ENCODE measurements at places on chromosomes 5 and 9.

DNA sequence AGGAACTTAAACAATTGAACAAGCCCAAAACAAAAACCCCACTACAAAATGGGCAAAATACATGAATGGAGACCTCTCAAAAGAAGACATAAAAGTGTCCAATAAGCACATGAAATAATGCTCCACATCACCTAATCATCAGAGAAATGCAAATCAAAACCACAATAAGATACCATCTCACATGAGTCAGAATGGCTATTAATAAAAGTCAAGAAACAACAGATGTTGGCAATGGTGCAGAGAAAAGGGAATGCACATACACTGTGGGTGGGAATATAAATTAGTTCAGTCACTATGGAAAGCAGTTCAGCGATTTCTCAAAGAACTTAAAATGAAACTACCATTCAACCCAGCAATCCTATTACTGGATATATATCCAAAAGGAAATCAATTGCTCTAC lies 337.4 kb upstream of the GRIA1 start:
- no peak for DNase-seq

DNA sequence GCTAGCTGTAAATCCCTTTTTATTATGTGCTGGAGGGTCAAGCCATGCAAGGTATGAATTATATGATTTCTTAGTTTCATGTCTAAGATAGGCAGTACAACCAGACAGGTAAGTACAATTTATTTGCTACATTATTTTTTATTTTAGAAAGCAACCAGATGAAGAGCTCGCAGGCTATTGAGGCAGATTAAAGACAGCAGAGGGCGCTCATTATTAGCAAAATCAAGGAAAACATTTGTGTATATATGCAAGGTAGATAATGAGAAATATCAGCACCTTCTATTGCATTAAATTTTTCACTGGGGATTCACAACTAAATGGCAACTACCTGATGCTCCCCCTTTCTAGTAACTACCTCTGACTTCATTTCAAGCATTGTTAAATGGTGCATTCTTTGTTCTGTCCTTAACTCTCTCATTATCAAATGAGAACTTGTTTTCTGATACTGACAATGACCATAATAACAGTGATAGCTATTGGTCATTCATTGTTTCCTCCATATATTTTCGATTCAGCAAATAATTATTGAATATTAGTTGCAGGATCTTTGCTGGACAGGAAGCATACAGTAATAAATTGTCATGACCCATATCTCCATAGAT lies 8.6 kb downstream of the SCGB3A2 start:
- DNase-seq: no peak

- DNase-seq: no peak
Observed at GRCh38 chr5:67315082-67315989, 118.7 kb upstream of the CD180 start.

GRCh38 chr9:132384376-132384775 lies 22.3 kb downstream of the TTF1 start:
- DNase-seq: no peak

DNA sequence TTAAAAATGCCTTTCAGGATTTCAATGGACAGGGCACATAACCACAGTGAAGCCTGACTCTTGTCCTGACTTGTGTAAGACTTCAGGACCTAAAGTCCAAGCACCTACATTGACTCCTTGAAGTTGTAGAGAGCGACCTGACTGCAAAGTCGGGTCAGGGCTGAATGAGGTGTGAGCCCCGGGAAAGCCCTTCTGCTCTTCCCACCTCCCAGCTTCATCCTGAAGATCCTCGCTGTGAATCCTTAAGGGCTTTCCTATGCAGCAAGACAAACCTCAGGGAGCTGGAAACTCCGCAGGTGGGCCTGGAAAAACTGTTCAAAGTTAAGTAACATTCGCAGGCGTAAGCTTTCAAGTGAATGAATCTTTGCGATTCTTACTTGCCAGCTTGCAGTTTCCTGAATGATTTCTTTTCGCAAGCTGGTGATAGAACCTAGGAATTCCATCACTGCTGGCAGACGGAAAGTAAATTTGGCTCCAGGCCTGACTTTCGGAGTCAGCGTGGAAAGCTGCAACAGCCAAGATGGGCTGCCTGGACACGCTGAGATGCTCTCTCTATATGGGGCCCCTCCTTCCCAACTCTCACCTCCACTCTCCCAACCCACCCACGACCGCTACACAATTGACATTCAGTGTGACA lies 10.9 kb downstream of the SEMA5A start:
- no peak for DNase-seq

GRCh38 chr5:74141053-74141452 lies 499.5 kb downstream of the ENC1 start:
- no peak for DNase-seq

DNA sequence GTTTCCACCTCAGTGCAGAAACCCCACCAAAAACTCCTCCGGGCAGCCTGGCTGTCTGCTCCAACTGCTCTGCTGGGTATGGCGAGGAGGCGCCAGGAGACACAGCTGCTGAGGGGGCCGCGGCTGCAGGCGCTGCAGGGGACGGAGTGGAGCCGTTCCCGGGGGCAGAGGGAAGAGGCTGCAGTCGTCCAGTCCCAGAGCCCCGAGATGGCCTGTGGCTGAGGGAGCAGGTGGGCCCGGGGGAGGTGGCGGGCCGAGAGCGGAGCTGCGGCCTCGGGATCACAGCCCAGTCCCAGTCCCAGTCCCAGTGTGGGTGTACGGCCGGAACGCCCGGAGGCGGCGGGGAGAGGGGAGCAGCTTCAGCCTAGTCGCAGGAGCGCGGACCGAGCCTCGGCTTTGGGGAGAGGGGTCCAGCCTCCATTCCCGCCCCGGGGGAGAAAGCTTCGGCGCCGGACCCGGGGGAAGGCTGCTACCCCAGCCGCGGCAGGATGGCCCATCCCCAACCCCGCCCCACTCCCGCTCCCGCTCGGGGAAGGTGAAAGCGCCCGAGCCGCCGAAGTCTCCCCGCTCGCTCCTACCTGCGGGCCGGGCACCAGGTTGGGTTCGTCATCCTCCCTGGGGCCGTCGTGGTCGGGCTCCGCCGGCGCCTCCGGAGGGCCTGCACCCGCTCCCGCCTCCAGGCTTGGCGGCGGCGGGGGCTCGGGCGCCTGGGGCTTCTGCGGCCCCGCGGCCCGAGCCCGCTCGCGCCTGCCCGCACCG lies 513 bp downstream of the FAM193B start:
- peak; percentile 48 for DNase-seq

GRCh38 chr9:35027860-35028259 lies 38.3 kb downstream of the DNAJB5 start:
- no peak for DNase-seq

DNA sequence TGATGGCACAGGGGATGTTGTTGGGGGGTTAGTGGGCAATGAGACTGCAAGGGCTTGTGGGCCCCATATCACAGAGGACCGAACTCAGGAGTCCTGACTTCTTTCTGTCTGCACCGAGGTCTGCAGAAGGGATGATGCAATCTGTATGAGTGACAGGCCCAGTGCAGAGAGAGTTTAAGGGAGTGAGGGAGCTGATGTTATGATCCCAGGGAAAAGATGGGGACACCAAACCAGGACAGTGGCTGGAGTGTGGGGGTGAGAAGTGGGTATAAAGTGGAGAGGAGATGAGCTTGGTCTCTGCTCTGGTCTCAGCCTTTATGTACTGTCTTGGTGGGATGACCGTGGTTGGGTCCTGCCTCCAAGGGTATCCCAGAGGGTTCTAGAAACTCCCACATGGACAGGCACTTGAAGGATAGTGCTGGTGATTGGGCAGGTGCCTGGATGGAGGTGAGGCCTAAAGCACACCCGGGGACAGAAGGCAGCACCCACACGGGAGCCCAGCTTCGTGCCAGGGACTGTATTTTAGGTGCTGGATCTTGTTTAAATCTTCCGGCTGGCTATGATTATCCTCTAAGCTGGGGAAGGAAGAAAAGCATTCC lies 21.9 kb downstream of the GSN start:
- DNase-seq: no peak

GRCh38 chr9:119544492-119544891 lies 175.3 kb upstream of the BRINP1 start:
- no peak for DNase-seq

DNA sequence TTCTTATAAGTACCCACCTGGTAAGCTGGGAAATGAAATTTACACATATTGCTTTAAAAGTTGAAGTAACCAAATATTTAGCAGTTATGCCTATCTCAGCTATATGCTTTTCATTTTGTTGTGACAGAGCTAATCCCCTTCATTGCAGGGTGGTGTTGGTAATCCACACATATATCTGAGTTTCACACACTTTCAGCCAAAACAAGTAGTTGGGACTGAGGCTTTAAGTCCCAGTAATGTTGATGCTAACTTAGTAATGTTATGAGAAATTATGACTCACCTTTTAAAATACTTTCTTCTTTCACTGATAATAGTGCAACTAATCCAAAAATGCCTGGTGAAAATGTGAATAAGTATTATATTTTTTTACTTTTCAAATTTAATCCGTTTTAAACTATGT lies 19.2 kb upstream of the RICTOR start:
- DNase-seq: no peak

- no peak for DNase-seq
Observed at GRCh38 chr5:54514291-54514690, 3.3 kb upstream of the SNX18 start.

- no peak for DNase-seq
Observed at GRCh38 chr5:148913985-148914431, 87.6 kb downstream of the ADRB2 start.

DNA sequence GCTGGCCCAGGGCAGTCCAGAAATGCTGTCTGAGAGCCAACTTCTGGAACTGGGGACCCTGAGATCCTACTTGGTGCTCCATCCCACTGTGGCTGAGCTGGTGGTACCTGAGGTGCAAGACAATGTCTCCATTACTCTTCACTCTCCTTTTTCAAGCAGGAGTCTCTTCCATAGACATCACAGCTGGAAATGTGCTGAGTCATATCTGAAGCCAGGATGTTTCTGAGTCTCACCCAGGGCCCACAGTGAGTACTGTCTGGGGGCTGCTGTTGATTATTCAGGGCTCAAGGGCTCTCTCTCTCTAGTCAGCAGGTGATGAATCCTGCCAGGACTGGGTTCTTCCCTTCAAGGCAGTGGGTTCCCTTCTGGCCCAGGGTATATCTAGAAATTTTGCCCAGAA lies 145.2 kb upstream of the TAS2R1 start:
- no peak for DNase-seq

DNA sequence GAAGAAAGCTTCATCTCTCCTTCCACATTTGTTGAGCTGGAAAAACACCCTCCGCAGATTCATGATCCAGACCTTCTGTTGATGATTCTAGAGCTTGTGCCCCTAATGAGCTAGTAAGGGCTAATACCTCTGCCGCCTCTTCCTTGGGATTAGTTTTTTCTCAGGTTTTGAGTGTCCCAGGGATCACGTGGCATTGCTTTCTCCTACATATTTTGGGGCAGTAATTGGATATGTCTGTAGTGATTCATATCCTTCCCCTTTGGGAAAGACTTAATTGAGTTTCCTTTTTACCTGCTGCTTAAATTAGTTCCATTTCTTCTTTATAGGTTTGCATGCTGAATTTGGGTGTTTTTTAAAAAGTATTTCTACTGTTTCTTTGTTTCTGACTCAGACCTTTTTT lies 143.9 kb downstream of the GOLPH3 start:
- DNase-seq: no peak

- DNase-seq: peak; percentile 5
Observed at GRCh38 chr5:180208435-180209081, 453 bp downstream of the RASGEF1C start.

GRCh38 chr9:112086627-112087026 lies 88.5 kb downstream of the SUSD1 start:
- DNase-seq: no peak

- DNase-seq: no peak
Observed at GRCh38 chr5:163509291-163509951, 4.0 kb downstream of the MAT2B start.

DNA sequence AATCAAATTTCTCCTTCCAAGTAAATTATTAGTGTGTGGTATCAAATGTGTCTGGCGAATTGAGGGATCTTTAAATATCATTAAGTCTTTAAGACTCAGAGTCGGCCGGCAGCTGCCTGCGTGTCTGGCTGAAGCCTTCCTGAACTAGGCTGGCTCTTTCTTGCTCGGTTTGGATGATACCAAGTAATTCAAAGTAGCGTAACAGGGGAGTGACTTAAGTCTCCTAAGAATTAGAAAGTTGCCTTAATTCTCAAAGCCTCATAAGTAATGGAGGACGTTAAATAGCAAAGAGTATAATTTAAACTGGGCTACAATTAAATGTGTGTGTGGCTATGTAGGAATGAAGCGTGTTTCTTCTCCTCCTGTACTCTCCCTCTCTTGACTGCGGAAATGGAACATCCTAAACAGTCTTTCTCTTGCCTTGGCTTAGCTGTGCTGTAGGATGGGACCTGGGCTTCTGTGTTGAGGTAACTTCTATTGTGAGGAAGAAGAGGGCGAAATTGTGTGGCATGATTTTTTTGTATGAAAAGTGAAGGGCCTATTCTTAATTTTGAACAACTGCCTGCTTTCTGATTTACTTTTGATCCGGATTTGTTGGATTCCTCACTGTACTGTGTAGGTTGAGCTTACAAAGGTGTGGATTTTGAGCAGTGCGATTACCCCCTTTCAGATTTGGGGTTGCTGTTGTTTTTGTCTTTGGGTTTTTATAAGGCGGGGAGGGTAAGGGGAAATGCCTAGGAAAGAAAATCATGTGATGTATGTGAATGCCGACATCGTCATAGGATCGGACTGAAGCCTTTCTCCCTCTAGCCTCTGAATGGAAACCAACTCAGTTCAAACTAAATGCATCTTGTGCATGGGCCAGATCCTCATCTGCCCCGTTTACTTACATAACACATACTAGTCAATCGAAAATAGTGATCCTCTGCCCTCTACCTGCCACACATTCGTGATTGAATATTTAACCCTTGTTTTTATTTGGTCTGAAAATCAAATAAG lies 29.9 kb downstream of the CPEB4 start:
- DNase-seq: peak; percentile 55

DNA sequence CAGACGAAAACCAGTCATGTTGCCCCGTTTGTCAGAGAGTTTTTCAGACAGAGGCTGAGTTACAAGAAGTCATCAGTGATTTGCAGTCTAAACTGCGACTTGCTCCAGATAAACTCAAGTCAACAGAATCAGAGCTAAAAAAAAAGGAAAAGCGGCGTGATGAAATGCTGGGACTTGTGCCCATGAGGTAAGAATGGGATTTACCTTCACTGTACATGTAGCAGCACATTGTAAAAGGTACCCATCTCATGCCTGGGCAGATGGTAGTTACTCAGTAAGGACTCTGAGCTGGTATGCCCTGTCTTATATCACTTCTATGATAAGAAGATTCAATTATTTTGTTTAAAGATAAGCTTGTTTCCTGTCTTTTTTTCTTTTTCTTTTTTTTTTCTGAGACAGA lies 38.8 kb downstream of the RAD50 start:
- DNase-seq: no peak

DNA sequence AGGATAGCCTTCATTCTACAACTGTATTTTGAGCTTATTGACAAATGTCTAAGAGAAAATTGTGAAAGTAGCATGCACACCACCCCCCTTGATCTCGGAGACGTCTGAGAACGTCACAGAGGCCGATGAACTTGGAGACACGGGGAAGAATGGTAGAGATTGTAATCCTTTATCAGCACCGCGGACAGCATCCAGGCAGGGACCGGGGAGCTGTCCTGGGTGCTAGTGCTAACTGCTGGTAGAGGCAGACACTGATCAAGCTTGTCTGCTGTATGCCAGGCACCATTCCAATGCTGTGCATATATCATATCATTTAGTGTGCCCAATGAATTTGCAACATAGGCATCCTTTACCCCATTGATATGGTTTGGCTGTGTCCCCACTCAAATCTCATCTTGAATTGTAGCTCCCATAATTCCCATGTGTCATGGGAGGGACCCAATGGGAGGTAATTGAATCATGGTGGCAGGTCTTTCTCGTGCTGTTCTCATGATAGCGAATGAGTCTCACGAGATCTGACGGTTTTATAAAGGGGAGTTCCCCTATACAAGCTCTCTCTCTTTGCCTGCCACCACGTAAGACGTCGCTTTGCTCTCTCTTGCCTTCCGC lies 98.8 kb downstream of the LHX2 start:
- DNase-seq: peak; percentile 36
